HuH-7 (cell line): ENCODE measurements at places on chromosomes 3 and 15.
A peak's percentile ranks its signal among the peaks of the same experiment; 100 is the strongest.

- DNase-seq, result no peak
Measured at GRCh38 chr3:183701744-183702143, 4.1 kb downstream of the YEATS2 start.

DNA sequence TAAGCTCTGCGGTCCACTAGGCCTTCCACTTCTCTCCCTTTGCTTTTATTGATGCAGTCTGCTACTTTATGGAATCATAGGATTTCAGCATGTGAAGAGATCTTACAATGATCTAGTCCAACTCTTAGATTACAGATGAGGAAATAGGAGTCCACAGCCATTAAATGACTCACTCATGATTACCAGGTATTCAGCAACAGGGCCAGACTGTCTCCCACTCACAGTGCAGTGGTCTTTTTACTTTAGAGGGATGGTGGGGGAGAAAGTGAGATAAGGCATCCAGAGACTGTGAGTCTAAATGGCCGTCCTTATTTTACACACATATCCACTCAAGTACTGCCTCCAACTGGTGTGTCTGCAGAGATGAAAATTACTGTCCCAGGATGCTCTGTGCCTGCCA lies 88.5 kb upstream of the SKOR1 start:
- no peak for DNase-seq

- DNase-seq, result peak; percentile 17
Measured at GRCh38 chr3:189272500-189273119, 100.8 kb downstream of the TPRG1 start.

DNA sequence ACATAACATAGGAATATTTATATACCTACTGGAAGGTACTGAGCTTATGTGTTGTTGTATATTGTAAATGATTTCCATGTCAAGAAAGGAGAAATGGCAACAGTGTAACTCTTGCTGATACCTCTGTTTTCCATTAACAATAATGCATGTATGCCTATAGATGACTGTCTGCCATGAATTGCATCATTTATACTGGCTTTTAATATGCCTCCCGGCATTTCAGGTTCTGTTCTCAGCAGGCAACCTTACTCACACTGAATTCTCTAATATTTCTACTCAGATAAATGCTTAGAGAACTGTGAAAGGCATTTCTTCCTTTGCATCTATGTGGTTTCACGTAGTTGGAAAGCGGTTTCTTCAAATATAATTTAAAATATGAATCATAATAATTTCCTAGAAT lies 41.8 kb downstream of the LEKR1 start:
- DNase-seq, result no peak

- no peak for DNase-seq
Measured at GRCh38 chr15:74589826-74590225, 25.8 kb upstream of the CLK3 start.

DNA sequence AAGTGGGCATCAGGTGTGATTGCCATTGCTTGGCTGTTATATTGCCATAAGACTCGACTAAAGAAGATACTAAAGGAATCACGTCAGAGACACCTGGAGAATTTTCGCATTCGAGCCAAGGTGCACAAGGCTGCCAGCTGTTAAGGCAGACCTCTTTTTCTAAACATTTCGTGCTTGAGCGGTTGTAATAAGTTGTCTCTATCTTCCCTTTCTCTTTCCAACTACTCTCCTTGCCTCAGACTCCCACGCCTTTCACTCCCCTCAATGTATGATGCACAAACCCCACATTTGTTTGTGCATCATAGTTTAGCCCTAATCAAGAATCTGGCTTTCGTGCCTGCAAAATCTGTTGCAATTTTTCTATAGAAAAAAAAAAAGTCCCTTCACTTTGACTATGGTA lies 118.0 kb downstream of the IQCH start:
- no peak for DNase-seq

GRCh38 chr15:40066589-40066988 lies 27.6 kb upstream of the SRP14 start:
- DNase-seq, result no peak

- no peak for DNase-seq
Measured at GRCh38 chr3:194259982-194260766, 91.0 kb downstream of the CPN2 start.

GRCh38 chr3:132539681-132540080 lies 57.4 kb upstream of the ACKR4 start:
- DNase-seq, result no peak

GRCh38 chr3:144055604-144056003 lies 84.0 kb downstream of the DIPK2A start:
- no peak for DNase-seq

GRCh38 chr3:136074546-136075170 lies 109.1 kb downstream of the PPP2R3A start:
- DNase-seq, result no peak
